ENCODE measurements at places on chromosomes 4 and X. TPM values are rescaled to one million over a fixed set of nuclear protein-coding genes. Genes with fewer than 3 reads are reported as not detected.

- no peak for DNase-seq
Measured at GRCh38 chr4:8165374-8165896, 6.8 kb upstream of the ABLIM2 start.

GRCh38 chrX:131677655-131678628 lies 134.1 kb downstream of the OR13H1 start:
- DNase-seq, result no peak

DNA sequence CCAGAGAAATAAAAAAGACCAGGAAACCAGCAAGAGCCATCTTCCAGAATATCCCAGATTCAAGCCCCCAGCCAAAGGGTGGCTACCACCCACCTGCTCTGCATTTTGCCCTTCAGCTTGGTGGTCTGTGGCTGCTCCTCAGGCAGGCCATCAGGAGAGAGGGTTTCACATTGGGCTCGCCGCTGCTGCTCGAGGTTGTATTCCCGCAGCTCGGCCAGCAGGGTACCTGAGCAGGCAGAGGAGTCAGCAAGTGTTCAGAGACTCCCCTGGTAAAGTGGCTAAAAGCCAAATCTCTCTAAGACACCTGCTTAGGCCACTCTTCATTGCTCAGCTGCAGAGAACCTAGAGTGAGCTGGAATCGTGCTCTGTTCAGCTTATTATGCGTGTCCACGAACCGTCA lies 110.8 kb upstream of the HSD17B10 start:
- no peak for DNase-seq

GRCh38 chr4:183147196-183147595 lies 48.1 kb downstream of the WWC2 start:
- DNase-seq, result no peak

DNA sequence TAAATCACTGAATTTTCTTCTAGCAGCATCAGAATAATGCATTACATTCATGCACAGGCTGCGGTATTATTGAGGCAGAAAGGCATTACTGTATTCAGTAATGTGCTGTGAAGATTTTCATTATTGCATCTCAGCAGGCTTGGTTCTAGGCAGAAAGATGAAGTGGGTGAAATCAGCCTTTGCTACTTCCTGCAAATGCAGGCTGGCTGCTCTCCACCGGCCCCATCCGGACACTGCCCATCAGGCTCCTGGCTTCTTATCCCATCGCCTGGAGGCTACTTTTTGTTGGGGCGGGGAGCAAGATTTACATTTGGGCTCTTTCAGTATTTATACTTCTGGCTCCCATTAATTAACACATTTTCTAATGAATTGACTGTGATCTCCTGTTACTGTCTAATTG lies 117.8 kb downstream of the FRAS1 start:
- no peak for DNase-seq

GRCh38 chrX:72573158-72573511 lies 492 bp upstream of the HDAC8 start:
- no peak for DNase-seq

RHOH gene
- polyA plus RNA-seq, result 38.8 TPM

RIBC1 gene
- polyA plus RNA-seq, result 0.92 TPM

ZNF330 gene
- 23.4 TPM for polyA plus RNA-seq

Data from sigmoid colon (tissue), 7 donors.